ENCODE measurements at places on chromosomes 5 and 9.
A peak's percentile ranks its signal among the peaks of the same experiment; 100 is the strongest.

- no peak for DNase-seq
Measured at GRCh38 chr9:90074316-90074962, 469.6 kb downstream of the GADD45G start.

- DNase-seq, result no peak
Measured at GRCh38 chr5:132813599-132814502, 749 bp downstream of the SOWAHA start.

GRCh38 chr5:174305241-174305681, 259.8 kb downstream of the NSG2 start:
- no peak for DNase-seq

DNA sequence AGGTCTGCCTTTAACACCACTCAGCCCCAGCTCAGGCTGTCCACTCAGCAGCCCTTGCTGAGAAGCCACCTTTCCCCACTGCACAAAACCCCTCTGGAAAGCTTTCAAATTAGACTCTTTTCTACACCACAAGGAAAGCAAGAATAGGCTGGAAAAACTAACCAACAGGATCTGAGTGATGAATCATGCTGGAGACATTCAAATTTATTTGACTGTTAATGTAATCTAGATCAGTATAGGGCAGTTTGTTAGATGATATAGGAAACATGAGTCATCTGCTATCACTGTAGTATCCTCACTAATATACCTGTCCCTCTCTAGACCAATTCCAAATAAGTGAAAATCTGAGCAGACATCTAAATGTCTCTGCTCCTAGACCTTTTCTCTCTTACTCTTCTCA, 127.8 kb upstream of the PAM start:
- no peak for DNase-seq

- DNase-seq, result no peak
Measured at GRCh38 chr5:126186210-126186609, 237.0 kb upstream of the GRAMD2B start.

DNA sequence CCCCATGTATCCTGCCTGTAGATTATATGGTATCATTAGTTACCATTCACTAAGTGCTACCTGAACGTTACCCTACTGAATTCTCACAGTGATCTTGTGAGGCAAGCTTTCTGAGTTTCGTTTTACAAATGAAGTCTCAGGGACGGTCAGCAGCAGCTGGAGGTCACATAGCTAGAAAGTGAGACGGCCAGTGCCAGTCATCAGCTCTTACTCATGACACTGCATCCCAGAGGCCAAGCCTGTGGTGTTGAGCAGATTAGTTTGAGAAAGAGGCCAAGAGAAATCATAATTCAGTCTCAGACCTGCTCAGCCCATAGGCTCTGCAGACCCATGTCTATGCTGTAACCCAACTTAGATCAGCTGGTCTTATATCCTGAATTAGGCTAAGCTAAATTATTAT, 95.7 kb upstream of the EGFLAM start:
- DNase-seq, result no peak

- no peak for DNase-seq
Measured at GRCh38 chr5:7676455-7676854, 174.5 kb downstream of the CFAP90 start.

GRCh38 chr9:14221558-14221957, 92.4 kb downstream of the NFIB start:
- DNase-seq, result no peak

- no peak for DNase-seq
Measured at GRCh38 chr9:36855448-36856315, 178.4 kb downstream of the PAX5 start.

DNA sequence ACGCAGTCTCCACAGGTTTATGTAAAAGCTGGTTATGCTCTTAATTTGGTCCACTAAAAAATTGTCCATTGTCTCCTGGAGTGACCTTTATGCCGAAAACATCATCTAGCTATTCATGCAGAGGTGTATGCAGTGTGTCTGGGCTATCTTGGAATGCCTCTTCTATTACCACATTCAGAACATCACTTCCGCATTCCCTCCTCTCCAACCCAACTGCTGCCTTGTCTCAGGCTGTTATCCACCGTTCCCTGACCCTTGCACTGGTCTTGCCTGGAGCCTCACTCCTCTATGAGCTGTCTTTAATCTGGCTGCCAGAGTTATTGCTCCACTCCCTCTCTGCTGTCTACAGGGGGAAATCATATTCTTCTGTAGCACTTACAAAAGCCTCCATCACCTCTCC, 214.1 kb upstream of the ANKRD55 start:
- no peak for DNase-seq

GRCh38 chr5:107248066-107248695, 422.6 kb downstream of the EFNA5 start:
- DNase-seq, result no peak

- DNase-seq, result no peak
Measured at GRCh38 chr5:66273121-66273520, 129.0 kb downstream of the SREK1 start.

DNA sequence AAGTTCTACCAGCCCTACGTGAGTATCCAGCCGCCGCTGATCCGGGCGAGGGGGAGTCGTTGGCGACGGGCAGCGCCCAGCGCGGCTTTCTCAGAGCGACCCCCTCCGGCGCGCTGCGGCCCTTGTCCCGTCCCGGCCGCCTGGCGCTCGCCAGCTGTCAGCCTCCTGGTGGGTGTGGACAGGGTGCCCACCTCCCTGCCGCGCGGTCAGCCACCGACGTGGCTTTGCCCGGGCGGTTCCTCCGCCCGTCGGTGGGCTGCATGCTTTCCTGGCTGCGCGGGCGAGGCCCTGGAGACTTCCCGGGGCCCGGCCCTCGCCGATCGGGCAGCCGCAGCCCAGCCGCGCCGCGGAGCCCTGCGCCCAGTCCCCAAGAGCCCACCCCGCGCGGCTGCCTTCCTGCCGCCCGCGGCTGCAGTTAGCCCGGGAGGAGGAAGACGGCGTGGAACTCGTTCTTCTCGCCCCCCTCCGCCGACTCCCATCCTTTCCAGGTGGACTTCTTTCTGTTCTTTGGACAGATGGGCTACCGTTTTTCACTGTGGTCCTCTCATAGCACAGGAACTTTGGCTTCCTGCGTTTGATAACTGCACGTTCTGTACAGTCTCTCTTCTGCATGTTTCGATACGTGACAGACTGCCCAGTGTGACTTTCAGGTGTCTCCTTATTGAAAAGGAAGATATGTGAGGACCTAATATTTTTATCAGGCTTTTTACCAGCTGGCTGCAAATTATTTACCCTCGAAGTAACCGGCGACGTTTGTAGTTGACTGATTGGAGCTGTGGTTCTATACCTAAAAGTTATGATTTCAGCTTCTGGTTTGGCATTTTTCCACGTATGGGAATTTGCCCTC, 577 bp downstream of the AP3S1 start:
- peak; percentile 57 for DNase-seq

- DNase-seq, result no peak
Measured at GRCh38 chr9:23850690-23851629, 24.9 kb upstream of the ELAVL2 start.

DNA sequence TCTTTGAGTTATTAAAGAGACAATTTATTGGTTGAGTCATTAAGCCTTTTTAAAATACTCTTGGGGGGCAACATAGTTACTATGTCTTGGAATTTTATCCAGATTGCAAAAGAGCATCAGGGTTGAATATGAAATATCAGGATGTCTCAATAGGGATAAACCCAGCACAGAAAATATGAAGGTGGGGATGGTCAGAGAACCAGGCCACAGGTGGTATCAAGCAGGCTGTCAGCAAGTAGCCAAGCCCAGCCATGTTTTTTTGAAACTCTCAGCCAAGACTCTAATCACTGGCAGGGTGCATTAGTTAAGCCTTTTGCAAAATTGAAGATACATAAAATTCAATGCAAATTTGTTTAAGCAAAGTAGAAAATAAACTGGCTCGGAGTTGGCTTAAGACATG, 468.9 kb downstream of the DTWD2 start:
- DNase-seq, result no peak

- no peak for DNase-seq
Measured at GRCh38 chr5:666816-667498, 26.2 kb downstream of the TPPP start.

DNA sequence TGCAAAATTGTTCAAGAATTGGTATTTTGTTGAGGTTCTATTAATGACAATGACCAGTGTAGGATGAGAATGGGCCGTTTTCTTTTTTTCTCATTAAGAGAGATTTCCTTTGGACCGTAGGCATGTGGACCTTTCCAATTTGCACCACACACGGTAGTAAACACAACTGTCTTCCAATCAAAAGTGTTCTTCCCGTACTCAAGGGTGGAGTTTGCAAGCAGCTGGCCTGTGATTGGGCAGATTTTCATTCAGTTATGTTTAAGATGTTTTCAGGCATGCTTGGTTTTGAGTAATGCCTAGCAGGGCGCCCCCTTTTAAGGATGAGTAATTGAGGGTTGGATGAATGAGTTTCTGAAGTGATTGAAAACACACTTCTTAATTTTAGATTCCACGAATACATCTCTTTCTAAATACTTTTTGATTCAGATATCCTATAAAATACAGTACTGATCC, 2.5 kb downstream of the KDM3B start:
- no peak for DNase-seq

GRCh38 chr9:105132606-105133005, 111.8 kb upstream of the SLC44A1 start:
- DNase-seq, result no peak

DNA sequence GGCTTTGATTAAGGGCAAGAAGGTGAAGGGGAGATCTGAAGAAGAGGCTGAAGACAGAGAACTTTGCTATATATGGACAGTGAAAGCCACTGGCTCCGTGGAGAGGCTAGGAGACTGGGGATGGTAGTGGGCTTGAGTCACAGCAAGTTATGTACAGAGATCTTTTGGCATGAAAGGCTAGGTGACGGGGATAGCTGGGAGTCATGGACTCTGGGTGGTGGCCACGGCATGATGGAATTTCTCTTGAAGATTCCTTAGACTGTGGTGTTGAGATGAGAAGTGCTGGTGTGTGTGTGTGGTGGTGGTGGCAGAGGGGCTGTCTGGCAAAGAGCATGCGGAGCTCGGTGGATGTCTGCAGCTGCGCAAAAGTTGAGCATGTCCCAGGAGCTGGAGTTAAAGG, 120.6 kb upstream of the STC2 start:
- no peak for DNase-seq

DNA sequence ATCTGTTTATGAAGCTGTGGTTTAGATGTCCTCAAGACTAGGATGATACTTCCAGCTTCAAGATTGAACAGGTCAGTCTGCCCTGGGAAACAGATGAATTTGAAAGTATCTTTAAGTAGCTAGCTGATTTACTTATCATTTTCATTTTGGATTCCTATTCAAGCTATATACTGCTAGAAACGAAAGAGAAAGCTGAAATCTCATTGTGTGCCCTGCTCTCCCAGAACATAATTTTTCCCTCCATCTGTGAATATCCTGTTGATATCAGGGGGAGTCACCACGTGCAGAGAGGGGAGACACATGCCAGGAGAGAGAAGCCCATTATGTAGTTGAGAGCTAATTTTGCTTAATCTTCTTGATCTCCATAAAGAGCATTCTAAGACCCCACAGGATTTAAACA, 439.1 kb downstream of the NR2F1-AS1 start:
- DNase-seq, result no peak

GRCh38 chr5:172849606-172850453, 15.8 kb downstream of the ERGIC1 start:
- no peak for DNase-seq

DNA sequence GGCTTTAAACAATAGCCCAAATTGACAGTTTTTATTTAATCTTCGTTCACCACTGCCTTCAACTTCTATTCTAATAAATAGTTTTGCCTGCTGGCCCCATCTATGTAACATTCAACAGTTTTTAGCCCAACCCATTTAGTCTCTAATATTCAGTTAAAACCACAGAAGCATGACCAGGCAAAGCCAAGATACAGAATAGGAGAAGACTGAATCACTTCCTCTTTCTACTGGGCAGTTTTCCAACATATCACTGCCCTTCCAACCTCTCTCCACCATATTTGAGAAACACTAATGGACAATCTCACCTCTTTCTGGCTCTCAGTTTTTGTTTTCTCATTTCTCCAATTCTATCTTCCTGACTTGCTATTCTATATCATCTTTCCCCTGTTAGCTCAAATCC, 352.9 kb downstream of the DNAH5 start:
- DNase-seq, result no peak

GRCh38 chr5:83895860-83896259, 175.2 kb upstream of the HAPLN1 start:
- no peak for DNase-seq

GRCh38 chr9:6078382-6079105, 63.1 kb upstream of the RANBP6 start:
- DNase-seq, result no peak

DNA sequence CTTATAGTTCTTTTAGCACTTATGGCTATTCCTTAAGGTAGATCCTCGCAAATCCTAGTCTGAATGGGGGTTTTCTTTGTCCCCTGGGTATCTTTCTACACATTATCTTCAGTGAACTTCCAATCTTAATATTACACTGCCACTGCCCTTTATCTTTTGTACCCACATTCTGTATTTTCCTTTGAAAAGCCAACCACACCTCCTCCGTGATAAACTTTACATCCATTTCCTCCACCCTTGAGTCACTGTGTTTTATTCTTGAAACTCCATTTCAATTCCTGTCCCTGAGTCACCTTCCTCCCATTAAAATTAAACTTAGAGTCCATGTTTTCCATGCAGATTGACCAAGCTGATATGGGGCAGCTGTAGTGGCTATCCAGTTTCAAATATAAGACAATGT, 43.2 kb upstream of the RICTOR start:
- DNase-seq, result no peak

GRCh38 chr9:33498387-33498786, 24.7 kb upstream of the NOL6 start:
- no peak for DNase-seq

DNA sequence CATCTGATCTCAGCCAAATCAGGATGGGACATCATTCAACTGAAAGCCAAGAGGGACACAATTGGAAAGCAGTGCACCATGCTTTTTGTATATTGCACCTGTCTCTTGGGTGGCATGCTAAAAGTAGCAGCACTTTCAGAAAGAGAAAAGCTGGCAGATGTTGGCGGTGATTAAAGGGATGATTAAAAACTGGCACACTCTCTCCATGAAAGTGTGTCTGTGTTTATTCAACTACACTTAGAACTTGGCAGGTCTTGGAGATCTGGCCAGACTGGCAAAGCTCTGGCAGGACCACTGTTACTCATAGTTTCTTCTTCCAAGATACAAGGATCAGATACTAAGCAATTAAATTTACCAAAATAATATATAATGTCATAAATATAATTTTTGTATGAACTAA, 112.9 kb upstream of the ELAVL2 start:
- peak; percentile 0 for DNase-seq

GRCh38 chr5:174397206-174397605, 327.2 kb upstream of the MSX2 start:
- no peak for DNase-seq

GRCh38 chr9:137765536-137765935, 112.0 kb upstream of the CACNA1B start:
- DNase-seq, result no peak

DNA sequence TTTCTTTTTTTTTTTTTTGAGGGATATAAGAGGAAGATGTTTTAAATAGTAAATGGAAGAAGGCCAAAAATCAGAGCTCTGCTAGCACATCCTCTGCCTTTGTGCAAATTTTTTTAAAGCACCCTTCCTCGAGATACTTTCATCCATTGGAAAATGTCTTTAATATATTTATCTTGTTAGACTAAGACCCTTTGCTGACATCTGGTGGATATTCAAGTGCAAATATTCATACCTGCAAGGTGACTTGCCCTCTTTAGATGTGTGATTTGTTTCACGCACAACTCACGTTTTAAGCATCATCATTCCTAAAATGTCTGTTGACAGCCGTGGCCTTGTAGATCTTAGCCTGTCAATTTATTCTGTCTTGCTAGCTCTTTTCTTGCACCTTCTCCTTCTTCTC, 258.5 kb downstream of the AGTPBP1 start:
- DNase-seq, result no peak

GRCh38 chr9:111036946-111037345, 1.3 kb downstream of the LPAR1 start:
- no peak for DNase-seq

- DNase-seq, result no peak
Measured at GRCh38 chr5:168752012-168752411, 172.8 kb upstream of the PANK3 start.
